ENCODE measurements at places on chromosomes 16 and 17.

GRCh38 chr16:23907457-23907902 lies 71.7 kb downstream of the PRKCB start:
- DNase-seq: no peak

GRCh38 chr17:35287286-35287811 lies 44.5 kb downstream of the SLFN5 start:
- DNase-seq: no peak

DNA sequence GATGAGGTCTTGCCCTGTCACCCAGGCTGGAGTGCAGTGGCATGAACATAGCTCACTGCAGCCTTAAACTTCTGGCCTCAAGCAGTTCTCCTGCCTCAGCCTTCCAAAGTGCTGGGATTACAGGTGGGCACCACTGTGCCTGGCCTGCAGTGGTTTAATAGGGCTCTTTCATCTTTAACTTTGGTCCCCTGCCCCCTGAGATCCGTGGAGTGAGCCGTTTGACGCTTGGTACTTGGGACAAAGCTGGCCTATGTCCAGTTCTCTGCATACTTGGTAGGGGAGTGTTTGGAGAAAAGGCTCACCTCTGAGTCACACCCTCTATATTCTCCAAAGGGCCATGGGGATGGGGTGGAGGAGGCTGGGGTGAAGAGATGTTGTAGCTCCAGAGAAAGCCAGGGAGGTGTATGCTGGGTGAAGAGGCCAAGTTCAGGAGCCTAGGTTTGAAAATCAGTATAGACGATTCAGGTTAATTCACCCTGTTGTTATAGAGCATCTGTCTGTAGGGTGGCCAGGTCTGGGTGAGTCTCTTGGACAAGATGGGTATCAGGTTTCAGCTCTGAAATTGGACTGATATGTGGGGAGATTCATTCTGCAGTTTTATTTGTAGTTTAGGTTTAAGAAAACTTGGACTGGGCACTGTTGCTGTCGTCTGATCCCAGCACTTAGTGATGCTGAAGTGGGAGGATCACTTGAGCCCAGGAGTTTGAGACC lies 17.6 kb downstream of the ABCC1 start:
- peak; percentile 70 for DNase-seq

DNA sequence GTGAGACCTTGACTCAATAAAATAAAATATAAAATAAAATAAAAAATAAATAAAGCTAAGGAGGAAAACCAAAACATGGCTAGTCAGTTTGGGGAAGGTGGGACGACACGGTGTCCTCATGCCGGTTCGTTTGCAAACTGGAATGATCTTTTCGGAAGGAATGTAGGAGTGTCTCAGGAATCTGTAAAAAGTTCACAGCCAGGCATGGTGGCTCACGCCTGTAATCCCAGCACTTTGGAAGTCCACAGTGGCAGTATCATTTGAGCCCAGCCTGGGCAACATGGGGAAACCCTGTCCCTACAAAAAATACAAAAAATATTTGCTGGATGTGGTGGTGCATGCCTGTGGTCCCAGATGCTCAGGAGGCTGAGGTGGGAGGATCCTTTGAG lies 14.7 kb upstream of the RPTOR start:
- no peak for DNase-seq

GRCh38 chr16:79869304-79870015 lies 268.9 kb upstream of the MAF start:
- no peak for DNase-seq
